ENCODE measurements at places on chromosomes 6 and 20.

DNA sequence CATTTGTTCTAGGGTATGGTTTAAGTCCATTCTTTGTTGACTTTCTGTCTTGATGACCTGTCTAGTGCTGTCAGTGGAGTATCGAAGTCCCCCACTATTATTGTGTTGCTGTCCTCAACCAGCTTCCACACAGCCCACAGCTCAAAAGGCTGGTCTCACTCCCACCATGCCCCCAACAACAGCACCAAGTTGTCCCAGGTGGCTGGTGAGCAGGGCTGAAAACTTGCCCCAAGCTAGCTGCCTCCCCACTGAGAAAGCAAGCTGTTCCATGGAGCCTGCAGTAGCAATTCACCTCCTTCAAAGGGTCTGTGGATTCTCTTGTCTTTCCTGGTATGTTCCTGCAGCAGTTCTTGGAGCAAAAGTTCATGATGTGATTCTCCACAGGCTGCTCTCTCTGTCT is 221.0 kb downstream of the SYNDIG1 start:
- no peak for DNase-seq

GRCh38 chr6:10585209-10585845 is 64.2 kb downstream of the GCNT2 start:
- no peak for DNase-seq

DNA sequence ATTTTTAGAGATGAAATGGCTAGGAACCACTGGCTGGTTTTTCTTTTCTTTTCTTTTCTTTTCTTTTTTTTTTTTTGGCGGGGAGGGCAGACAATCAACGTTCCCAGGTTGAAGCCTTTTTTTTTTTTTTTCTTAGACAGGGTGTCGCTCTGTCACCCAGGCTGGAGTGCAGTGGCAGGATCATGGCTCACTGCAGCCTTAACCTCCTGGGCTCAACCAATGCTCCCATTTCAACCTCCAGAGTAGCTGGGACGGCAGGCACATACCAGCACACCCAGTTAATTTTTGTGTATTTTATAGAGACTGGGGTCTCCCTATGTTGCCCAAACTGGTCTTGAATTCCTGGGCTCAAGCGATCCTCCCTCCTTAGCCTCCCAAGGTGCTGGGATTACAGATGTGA is 18.8 kb upstream of the ITCH start:
- DNase-seq = no peak

- no peak for DNase-seq
Measured at GRCh38 chr20:3580412-3580811, 82.8 kb downstream of the GFRA4 start.

GRCh38 chr20:50478162-50478990 is 31.8 kb upstream of the PTPN1 start:
- peak; percentile 70 for DNase-seq

DNA sequence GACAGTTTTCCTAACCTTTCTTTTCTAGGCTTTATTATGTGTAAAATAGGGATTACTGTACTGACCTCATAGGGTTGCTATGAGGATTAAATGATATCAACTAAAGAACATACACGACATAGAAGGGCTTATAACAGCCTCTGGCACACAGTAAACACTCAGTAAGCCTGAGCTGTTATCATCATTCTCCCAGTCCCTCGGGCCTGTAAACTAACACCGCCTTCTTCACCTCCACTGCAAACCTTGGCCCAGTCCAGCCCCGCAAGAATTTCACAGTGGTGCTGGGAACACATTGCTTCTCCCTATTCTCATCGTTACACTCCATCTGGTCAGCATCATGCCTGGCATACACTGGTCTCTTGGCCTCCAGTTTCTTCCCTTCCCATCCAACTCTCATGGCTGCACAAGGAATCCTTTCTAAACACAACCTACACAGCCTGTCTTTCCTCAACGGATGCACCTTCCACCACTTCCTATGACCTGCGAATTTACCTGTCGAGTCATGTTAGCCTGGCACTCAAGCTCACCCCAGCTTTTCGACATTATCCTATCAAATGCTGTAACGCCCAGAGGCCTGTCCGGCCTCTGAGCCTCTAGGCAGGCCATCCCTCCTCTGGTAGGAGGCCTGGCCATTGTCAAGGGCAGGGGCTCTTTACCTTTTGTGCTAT is 92.1 kb downstream of the FYN start:
- no peak for DNase-seq

DNA sequence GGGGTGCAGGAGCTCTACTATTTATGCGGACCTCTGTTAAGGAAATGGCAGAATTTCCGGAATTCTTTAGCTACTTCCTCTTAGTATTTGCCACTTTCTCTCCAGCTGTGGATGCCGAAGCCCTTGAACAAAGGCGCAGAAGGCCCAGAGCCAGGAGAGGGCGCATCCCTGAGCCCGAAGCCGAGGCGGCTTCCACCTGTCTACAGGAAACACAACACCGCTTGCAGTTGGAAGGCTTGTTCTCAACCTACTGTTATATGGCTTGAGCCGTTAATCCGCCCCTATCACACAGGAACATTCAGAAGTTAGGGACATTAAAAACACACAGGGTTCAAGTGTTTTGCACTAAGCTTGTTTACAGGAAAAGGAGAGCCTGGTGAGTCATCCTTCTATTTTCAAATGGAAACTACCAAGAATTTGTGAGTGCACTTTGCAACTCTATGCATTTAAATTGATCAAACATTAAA is 417.1 kb downstream of the BCKDHB start:
- DNase-seq = peak; percentile 21

- DNase-seq = peak; percentile 25
Measured at GRCh38 chr6:98946879-98947410, 801 bp downstream of the FBXL4 start.

DNA sequence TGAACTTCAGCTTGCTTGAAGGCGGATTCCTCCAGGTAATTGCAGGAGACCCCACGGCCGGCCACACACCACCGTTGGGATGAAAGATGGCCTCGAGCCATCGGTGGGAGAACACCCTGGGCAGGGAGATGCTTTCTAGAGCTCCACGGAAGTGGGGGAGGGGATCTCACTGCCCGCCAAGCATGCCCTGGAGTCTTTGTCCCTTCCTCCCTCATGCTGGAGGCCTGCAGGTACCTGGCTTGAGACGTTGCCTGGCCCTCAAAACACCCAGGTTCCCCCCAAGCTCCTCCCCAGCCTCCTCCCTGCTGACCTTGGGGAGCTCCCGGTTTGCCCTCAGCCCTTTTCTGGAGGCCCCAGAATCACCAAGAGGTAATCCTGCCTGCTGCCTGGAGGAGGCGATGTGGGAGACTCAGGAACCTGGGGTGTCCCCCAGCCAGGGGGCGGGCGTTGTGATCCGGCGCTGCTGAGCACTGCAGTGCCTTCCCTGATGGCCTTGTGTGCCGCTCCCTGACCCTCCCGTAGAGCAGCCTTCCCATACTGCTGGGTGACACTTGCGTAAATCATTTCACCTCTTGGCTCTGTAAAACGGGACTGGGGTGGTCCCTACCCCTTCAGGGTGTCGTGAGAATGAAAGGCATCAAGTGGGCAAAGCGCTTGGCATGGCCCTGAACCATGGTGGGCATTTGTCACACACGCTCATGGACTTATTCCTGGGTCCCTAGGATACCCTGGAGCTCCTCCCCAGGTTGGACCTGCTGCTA is 91.4 kb downstream of the CEBPB start:
- DNase-seq = no peak

GRCh38 chr6:55040102-55040848 is 134.0 kb upstream of the HCRTR2 start:
- DNase-seq = no peak

GRCh38 chr6:34532230-34532629 is 23.9 kb downstream of the SPDEF start:
- no peak for DNase-seq

DNA sequence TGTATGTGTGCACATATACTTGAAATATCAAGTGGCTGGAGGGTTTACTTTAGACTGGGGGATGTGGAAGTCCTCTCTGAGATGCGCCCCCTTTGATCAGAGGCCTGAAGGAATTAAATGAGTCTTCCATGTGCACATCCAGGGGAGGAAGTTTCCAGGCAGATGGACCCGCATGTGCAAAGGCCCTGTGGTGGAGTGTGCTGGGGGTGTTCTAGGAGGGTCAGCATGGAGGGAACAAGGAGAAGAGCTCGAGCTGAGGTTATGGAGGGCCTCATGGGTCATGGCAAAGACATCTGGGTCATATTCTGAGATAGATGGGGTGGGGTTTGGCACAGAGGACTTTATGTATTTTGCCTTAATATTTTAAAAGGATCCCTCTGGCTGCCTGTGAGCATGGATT is 17.7 kb upstream of the SULF2 start:
- DNase-seq = no peak

DNA sequence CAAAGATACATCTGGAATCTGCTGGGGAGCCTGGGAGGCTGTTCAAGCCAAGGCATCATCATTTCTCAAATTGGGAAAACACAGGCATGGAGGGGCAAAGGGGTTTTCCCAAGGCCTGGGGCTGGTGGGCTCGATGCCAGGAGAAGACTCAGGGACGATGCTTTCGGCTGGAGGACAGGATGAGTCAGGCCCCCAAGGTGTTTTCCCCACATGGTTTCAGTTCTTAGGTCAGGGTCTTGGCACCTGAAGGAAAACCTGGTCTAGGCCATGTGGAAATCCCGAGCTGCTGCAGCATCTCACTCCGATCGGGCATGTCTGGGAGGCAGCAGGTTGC is 348.1 kb downstream of the CDC5L start:
- no peak for DNase-seq

- DNase-seq = no peak
Measured at GRCh38 chr6:6593867-6594468, 5.4 kb downstream of the LY86 start.

GRCh38 chr20:50450493-50450826 is 59.7 kb upstream of the PTPN1 start:
- DNase-seq = no peak

GRCh38 chr6:64335195-64335594 is 699.6 kb downstream of the PHF3 start:
- DNase-seq = no peak

GRCh38 chr6:22468256-22468965 is 101.0 kb upstream of the HDGFL1 start:
- no peak for DNase-seq

DNA sequence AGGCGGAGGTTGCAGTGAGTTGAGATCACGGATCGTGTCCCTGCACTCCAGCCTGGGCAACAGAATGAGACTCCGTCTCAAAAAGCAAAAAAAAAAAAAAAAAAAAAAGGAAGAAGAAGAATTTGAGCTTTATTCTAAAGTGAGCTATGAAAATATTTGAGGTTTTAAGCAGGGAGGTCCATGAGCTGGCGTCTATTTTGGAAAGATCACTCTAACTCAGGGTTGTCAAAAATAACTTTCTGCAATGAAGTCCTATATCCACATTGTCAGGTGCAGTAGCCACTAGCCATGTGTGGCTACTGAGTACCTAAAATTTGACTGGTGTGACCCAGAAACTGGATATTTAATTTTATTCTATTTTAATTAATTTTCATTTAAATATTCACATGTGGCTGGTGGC is 217.1 kb downstream of the PTPRT start:
- DNase-seq = no peak

DNA sequence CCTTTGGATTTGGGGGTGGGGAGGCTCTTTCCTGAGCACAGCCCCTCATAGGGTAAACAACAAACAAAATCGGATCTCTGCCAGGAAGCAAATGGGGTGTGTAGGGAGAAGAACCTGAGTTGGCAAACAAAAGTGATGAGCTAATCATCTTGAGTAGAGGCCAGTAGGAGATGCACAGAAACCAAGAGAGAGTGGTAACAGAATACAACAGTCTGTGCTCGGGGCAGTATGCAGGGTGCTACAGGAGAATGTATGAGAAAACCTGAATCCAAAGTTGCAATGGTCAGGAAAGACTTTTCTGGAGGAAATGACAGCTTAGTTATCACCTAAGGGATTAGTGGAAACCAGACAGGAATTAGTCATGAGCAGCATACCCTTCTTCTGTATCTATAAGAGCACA is 177.8 kb downstream of the CDKAL1 start:
- no peak for DNase-seq

DNA sequence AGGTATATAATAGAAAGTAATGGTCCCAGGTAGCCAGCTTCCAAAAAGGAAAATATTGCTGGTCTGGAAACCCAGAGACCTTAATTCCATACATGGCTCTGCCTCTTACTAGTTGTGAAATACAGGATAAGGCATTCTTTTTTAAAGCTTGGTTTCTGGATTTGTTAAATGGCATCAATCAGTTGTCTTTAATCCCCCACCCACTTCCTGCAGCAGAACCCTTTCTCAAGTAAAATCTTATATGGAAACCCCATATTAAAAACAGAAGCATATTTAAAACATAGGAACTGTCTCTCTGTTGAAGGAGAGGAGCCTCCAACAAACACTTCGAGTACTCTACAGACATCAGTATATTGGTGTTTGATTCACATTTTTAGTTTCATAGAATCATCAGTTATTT is 6.2 kb upstream of the LCA5 start:
- no peak for DNase-seq

- no peak for DNase-seq
Measured at GRCh38 chr6:145332011-145332410, 403.3 kb downstream of the EPM2A start.

DNA sequence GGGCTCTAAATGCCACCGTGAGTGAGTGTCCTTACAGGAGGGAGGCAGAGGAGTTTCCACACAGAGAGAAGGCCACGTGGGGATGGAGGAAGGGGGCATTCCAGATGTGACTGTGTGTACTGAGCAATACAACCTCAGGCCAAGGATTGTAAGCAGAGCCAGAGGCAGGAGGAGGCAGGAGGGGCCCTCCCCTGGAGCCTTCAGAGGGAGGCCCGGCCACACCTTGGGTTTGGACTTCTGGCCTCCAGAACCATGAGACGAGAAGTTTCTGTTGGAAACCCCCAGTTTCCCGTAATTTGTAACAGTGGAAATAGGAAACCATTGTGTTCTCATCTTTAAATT is 9.3 kb upstream of the KIF25 start:
- no peak for DNase-seq

- no peak for DNase-seq
Measured at GRCh38 chr6:122666418-122666817, 56.2 kb downstream of the PKIB start.

GRCh38 chr20:1150218-1150617 is 31.8 kb downstream of the PSMF1 start:
- DNase-seq = no peak

GRCh38 chr20:45822857-45823256 is 4.3 kb downstream of the TNNC2 start:
- DNase-seq = no peak

GRCh38 chr6:149271348-149272340 is 45.9 kb upstream of the TAB2 start:
- DNase-seq = peak; percentile 34

DNA sequence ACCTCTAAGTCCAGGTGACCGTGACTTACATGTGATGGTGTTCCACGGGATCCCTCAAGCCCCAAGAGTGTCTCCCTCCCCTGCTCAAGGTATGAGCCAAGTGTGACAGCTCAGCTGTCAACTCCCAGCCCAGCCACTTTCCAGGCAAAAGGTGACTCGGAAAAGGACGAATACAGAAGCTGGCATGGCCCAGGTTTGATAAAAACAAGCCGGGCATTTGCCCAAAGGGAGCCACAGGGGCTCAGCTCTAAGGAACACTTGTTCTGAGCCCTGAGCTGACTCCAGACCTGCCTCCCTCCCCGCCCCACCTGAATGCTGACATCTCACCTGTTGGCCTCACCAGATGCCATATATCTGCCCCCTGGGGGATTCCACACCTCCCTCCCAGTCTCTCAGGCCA is 43.0 kb upstream of the BPIFA2 start:
- no peak for DNase-seq

GRCh38 chr20:13205848-13206434 is 15.1 kb upstream of the ISM1 start:
- no peak for DNase-seq

GRCh38 chr20:58995461-58996225 is 11.4 kb downstream of the CTSZ start:
- DNase-seq = no peak
